Stimulated activated CD4-positive, alpha-beta T cell treated with anti-CD3 and anti-CD28 coated beads, Interleukin-15, amount 100 ng/mL, for 1 hour (primary cell): ENCODE measurements at places on chromosomes 3 and 15.

- no peak for DNase-seq
Measured at GRCh38 chr3:148315756-148316155, 381.9 kb upstream of the AGTR1 start.

DNA sequence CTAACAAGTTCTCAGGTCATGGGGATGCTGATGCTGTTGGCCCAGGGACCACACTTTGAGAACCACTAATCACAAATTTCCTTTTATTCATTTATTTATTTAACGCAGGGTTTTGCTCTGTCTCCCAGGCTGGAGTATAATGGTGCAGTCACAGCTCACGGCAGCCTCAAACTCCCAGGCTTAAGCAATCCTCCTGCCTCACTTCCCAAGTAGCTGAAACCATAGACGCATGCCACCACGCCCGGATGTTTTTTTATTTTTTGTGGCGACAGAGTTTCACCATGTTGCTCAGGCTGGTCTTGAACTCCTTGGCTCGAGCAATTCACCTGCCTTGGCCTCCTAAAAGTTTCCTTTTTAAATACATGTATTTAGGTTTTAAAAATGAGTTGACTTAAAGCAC, 20.7 kb upstream of the ISLR2 start:
- no peak for DNase-seq

DNA sequence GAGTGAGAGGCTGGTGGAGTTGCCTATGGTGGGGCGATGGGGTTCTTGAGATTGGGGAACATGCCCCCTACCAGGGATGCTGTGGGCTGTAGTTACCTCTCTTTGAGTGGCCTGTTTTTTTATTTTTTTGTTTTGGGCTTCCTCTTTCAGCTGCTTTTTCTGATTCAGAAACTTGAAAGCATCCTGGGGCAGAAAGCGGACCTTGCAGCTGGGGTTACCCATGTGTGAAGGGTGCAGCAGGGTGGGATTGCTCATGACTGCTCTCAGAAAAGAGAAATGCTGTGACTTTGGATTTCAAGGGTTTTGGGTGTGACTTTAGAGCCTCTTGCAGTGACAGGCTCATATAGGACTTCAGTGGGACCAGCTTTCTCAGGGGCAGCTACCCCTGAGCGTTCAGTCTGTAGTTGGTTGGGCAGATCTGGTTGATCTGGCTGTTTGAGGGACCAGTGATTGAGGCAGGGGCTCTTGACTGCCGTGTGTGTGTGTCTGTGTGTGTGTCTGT, 1.8 kb downstream of the LIMD1 start:
- no peak for DNase-seq

DNA sequence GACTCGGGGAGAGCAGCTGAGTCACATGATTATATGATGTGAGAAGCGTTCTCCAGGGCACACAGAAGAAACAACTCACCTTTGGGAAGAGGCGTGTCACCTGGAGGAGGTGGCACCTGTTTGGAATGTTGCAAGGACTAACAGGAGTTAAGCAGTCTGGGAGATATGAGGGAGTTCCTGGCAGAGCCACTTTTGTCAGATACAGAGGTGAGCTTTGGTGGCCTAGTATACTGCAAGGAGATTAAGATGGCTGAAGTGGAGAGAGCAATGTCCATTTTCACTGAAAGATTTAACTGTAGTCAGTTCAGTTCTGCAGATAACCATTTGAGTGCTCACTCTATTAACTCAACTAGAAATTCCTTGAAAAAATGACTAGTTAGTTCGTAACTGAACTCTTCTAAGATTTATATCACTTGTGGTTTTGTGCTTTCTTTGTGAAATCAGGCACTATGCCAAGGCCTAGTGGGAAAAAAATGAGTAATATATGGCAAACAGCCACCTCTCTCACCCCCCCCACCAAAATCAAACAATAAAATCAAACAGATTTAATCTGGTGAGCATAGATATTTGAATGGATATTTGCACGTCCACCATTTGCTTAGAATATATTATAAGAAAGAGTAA, 61.3 kb downstream of the CRYBG3 start:
- DNase-seq: no peak
